ENCODE measurements at places on chromosomes 16 and 17.

DNA sequence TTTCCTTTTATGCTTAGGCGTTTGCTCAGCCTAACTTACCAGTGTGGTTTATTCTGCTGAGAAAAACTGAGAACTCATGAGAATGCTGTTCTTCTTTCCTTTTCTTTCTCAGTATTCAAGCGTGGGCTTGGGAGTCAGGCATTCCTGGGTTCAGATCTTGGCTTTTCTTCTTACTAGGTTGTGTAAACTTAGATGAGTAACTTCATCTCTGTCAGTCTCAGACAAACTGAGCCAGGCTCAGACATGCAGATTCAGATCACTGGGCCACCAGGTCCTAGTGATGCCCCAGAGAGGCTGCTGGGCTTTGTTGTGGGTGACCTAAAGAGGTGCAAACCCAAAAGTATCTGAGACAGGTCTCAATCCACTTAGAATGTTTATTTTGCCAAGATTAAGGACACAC is 95.8 kb upstream of the MPHOSPH6 start:
- DNase-seq, result no peak

DNA sequence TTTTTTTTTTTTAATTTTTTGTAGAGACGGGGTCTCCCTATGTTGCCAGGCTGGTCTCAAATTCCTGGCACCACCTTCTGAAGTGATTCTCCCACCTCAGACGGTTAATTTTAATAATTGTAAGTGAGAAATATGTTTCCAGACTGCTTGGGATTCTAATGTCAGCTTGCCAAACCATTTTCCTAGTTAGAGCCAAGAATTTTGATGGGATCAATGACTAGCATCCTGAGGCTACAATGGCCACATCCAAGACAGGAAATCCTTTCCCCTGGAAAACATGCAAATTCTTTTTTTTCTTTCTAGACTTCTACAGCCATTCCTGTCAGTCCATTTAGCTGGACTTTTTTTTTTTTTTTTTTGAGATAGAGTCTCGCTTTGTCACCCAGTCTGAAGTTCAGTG is 32.6 kb downstream of the IGF2BP1 start:
- DNase-seq, result no peak

DNA sequence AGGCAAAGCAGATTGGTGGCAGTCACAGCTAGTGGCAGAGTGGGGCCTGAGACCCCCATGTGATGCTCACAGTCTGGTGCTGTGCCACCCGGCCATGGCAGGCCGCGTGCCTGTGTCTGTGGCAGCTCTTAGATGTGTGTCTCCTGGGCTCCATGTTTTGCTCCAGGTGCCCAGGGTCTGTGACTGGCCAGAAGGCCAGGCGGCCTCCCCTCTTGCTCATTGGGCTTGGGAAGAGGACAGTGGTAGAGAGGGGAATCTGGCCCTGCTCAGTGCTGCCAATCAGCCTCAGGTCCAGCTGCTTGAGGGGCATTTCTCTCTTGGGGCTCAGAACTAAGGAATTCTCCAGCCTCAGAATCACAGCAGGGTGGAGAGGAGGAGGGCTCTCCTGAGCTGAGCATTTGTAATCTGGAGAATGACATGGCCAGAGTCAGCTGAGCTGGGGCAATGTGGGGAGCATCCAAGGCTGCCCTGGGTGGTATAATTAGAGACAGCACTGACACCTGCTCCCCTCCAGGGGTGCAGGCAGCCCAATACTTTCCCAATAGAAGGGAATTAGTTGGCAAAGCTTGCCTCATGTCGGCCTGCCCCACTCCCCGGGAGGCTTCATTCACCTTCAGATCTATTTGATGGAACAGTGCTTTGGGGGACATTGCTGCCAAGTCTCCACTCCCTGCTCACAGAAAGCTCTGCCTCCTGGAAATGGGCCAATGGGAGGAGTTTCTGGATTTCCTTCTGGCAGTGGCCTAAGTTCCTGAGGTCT is 2.7 kb upstream of the LASP1NB start:
- no peak for DNase-seq

GRCh38 chr16:22053921-22054341 is 38.4 kb upstream of the VWA3A start:
- DNase-seq, result no peak

- no peak for DNase-seq
Observed at GRCh38 chr16:9908613-9909012, 273.6 kb downstream of the GRIN2A start.

DNA sequence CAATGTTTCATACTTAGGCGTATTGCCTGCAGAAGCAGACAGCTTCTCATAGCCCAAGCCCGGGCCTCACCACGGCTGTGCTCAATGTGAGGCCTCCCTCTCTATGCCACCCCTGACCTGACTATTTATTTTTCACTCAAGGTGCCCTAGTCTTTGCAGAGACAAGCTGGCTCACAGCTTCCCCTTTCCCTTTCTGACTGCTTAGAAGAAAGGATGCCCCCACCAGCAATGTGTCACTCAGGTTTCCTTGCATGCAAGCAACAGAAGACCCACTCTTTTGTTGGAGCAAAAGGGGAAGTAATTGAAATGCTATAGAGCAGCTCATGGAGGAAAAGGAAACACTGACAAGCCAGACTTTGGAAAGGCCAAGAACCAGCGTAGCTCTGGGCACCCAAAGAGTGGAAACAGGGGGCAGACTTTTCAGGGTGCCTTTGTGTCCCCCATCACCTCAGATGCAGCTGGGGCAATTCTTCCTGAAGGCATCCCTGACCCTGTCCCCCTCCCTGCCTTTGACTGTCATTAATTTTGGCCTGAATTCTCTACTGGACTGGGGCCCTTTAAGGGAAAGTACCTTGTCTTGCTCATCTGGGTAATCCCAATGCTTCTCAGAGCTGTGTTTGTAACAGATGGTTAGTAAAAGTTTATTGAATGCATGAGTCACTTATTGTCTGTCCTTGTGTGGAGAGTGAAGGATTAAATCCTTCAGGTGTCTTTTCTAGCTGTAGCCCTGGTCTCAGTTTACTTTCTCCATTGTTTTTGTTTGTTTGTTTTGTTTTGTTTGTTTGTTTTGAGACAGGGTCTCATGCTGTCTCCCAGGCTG is 17.8 kb downstream of the RGS9 start:
- no peak for DNase-seq

GRCh38 chr17:68334393-68334792 is 43.1 kb downstream of the ARSG start:
- DNase-seq, result no peak

GRCh38 chr16:50271148-50272041 is 5.0 kb downstream of the ADCY7 start:
- no peak for DNase-seq

DNA sequence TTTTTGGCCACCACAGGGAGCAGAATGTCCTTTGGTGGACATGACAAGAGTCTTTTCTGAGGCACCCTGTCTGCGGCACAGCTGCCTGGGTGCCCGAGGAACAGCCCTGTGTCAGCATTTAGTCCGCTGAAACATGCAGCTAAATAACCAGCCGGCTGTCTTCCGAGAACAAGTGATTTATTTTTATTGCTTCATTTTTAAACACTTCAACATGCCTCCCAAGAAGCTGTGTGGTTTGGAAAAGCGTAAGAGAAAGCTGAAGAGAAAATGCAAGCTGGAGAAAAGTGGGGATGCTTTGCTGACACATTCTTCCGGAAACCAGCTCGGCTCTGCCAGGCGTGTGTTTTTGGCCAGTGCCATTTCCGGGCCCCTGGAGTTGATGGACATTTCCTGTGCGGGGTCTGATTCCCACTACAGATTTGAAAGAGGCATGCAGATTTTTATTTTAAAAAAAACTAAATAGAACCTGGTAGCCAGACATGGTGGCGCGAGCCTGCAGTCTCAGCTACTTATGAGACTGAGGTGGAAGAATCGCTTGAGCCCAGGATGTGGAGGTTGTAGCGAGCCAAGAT is 94.7 kb downstream of the SEC14L1 start:
- no peak for DNase-seq

- DNase-seq, result no peak
Observed at GRCh38 chr16:273547-274421, 2.0 kb downstream of the RGS11 start.
